ENCODE measurements at places on chromosomes 6 and 20.

- DNase-seq, result no peak
Observed at GRCh38 chr6:1347161-1347560, 35.3 kb downstream of the FOXQ1 start.

GRCh38 chr6:43817192-43817591, 47.2 kb downstream of the VEGFA start:
- DNase-seq, result peak; percentile 34

GRCh38 chr6:146903451-146903850, 300.8 kb upstream of the STXBP5 start:
- DNase-seq, result no peak

GRCh38 chr6:56949265-56949664, 5.6 kb upstream of the BEND6 start:
- no peak for DNase-seq

GRCh38 chr6:160029525-160029924, 60.6 kb downstream of the IGF2R start:
- DNase-seq, result no peak

Measured in germinal center (tissue), 1 donor.